ENCODE measurements at places on chromosomes 16 and 17.

- no peak for DNase-seq
Observed at GRCh38 chr16:88472637-88473205, 19.6 kb downstream of the ZFPM1 start.

DNA sequence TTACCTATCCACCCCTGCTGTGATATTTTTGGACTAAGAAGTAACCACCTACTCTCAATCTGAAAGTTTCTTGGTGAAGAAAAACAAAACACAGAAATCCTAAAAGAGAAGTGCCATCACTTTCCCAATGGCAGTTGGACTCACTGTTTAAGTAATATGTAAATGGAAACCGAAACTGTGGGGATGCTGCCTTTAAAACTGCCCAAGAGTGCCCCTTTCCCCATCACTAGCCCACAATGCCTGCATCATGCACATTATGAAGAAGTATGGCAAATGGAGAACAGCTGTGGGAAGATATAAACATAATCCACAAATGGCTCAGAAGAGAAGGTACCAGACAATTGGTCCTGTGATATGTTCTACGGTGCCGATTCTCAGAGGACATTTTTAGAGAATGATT lies 33.5 kb upstream of the SLC6A2 start:
- peak; percentile 37 for DNase-seq

DNA sequence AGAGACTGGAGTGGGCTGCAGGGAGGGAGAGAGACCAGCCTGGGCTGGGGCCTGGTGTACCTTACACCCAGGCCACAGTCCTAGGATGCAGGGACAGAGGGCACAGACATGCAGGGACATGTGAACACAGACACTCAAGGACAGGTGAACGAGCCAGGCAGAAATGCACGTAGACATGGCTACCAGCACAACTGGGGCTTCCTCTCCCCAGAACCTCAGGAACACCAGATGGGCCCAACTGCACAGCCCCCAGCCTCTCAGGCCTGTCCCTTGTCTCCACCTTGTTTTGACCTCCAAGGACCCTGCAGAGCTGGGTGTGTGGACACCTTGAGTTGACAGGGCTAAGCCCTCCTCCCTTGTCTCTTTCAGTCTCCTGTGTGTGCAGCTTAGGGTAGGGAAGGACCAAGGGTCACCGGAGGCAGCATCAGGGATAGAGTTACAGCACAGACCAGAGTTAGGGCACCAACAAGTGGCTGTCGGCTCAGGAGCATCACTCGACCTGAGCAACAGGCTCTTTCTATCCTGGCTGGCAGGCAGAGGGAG lies 9.2 kb downstream of the SEZ6 start:
- no peak for DNase-seq

DNA sequence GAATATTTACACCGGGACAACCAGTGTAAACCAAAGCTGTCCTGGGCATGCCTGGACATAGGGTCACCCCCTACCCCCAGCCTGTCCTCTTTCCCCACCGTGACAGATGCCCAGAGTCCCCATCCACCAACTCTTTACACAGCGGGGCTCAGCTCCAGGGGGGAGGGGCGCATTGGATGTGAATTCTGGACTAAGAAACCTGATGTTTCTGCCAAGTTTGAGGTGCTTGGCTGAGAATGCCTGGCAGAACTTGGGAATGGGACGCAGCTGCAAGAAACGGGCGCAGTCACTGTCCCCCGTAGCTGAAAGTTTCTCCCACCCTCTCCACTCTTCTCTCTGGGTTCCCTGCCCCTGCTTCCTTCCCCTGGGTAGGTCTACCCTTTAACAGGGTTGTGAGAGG lies 68.0 kb upstream of the CDC42EP4 start:
- DNase-seq, result no peak

DNA sequence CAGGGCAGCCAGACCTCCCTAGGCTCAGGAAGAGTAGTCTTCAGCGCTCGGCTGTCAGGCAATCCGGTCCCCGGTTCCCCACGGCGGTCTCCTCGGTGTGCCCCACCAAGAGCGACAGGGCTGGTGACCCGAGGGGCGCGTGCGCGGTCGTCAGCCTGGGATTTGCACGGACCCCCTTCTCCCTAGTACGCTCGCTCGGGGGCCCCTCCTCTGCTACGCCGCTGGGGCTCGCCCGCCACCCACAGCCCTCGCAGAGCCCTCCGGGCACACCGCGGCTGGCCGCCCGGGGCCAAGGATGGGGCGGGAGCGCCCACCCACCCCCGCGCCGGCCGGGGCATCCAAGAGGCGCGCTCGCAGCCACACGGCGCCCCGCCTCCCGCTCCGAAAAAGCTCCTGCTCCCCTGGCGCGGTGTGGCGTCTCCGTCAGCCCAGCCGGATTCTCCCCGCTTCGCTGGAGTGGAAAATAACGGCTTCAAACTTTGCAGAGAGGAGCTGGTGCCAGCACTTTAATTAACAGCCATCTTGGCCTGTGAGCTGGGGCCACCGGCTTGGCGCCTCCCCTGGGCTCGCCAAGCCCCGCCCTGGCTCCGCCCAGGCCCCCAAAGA lies 2.1 kb upstream of the C1QL1 start:
- no peak for DNase-seq

GRCh38 chr16:84911486-84912216 lies 91.9 kb downstream of the CRISPLD2 start:
- DNase-seq, result peak; percentile 91

GRCh38 chr16:17691106-17691898 lies 220.5 kb upstream of the XYLT1 start:
- no peak for DNase-seq

DNA sequence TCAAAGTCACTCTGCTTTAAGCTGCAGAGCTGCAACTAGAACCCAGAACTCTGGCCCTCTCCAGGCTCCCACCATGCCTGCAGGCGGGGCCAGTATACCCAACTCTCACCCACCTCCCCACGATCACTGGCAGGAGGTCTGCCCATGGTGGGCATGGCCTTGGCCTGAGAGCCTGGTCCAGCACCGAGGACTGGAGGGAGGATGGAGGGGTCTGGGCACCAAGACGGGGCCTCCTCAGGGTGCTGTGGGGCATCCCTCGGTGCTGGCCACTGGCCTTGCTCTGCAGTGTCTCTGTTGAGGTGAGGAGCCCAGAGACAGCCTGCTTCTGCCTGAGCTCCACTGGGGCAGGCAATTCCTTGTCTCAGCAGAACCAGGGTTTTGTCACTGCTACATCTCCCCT lies 1.5 kb upstream of the KRT16 start:
- no peak for DNase-seq

GRCh38 chr17:27762527-27763305 lies 37.6 kb downstream of the NOS2 start:
- peak; percentile 17 for DNase-seq

GRCh38 chr17:28552176-28552999 lies at the start of gene UNC119:
Gene UNC119 (minus strand): TSS chr17:28552624. CDS start chr17:28552557, 67 bp downstream.
- DNase-seq, result peak; percentile 64

DNA sequence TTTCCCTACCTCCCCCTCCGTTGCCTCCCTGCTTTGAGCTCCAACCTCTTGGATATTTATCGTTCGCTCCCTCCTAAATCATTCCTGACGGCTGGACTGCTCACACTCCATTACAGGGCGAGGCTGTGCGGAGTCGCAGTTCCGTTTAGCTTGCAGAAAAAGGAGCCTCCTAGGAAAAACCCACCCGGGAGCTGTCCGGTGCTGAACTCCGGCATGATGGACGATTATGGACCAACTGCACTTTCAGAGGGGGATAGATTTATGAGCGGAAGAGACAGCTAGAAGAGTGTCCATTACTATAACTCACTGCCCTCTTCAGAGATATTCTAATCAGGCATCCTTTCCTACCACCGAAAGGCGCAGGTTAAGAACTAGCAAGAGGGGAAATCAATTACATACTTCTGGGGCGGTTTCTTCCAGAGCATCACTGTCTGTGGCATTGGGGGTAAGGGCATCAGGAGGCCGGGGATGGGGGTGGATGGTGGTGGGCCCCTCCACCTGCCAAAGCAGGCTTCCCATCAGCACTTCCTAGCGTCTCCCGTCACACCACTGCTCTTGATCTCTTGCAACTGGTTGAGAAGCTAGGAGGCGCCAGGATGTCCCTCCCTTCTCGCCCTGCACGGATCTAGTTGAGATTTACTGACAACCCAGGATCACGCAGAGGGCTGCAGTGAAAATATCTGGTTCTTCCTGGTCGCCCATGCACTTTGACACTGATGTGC lies 251.2 kb downstream of the ENGASE start:
- no peak for DNase-seq

DNA sequence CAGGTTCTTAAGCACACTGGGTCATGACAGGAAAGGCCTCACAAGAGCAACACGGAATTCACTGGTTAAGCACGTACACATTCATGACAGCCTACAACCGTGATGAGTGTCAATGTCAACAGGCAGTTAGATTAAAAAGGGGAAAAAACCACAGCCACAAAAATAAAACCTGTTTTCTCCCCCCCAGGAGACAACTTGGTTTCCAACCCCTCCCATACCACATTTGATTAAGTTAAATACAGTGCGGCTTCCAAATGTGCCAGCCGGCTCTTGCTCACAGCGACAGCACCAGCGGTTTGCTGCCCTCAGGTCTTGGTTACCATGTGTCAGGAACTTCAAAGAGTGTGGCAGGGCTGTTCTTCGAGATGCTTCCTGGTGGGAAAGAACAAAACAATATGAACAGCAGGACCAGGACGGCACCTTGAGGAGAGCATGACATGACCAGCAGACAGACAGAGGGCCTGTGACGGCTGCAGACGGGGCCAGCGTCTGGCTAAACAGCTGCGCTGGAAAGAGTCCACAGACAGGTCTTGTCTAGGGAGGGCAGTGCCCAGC lies 193.6 kb downstream of the PARN start:
- no peak for DNase-seq

- no peak for DNase-seq
Observed at GRCh38 chr17:1813088-1813487, 16.6 kb downstream of the SMYD4 start.

DNA sequence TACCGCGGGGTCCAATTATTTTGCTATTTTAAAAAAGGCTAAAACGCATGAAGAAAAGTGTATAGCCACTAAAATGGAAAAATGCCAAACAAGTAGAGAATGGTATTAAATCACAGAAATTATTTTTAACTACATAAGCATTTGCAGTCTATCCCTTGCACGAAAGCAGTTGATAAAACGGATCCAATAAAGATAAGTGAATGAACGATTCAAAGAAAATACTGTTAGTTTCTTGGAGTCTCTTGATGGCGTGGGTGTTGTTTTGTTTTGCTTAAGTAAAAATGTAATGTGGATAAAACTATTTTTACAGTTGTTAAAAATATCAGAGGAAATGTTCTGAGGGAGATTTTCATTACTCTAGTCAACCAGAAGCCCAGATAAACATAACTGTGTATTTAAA lies 9.3 kb downstream of the HS3ST3A1 start:
- DNase-seq, result no peak

GRCh38 chr16:87461466-87461991 lies 31.3 kb downstream of the ZCCHC14 start:
- peak; percentile 4 for DNase-seq

DNA sequence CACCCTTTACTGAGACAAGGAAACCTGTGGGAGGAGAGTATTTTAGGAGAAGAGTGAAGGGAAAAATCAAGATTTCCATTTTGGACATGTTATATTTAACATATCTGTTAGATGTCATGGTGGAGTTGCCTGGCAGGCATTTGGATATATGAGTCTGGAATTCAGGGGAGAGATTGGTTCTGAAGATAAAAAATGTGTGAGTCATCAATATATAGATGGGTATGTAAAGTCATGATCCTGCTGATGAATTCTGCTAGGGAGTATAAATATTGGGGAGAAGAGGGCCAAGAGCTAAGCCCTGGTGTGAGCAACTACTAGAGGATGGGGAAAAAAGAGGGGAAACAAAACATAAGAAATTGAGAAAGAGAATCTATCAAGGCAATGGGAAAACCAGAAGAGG lies 151.3 kb upstream of the SOX9 start:
- DNase-seq, result no peak

GRCh38 chr17:60398227-60398959 lies 6.5 kb upstream of the USP32 start:
- DNase-seq, result peak; percentile 86

Measured in inflammatory macrophage (primary cell).